Left kidney (tissue), 8 donors: ENCODE measurements at places on chromosomes 2 and 18.
A peak's percentile ranks its signal among the peaks of the same experiment; 100 is the strongest.

- DNase-seq = no peak
These were observed 76.3 kb downstream of the STPG4 start for GRCh38 chr2:47078541-47079482.

DNA sequence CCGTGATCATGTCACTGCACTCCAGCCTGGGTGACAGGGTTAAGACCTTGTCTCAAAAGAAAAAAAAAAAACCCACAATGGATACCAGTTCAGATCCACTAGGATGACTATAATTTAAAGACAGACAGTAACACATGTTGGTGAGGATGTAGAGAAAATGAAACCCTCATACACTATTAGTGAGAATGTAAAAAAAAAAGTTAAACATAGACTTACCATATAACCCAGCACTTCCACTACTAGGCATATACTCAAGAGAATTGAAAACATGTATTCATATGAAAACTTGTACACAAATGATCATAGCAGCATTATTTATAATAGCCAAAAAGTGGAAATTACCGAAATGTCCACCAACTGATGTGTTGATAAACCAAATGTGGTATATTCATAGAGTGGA, 48.7 kb downstream of the KIF3C start:
- no peak for DNase-seq

GRCh38 chr2:209424781-209425470, 1.1 kb downstream of the MAP2 start:
- DNase-seq = peak; percentile 18

- no peak for DNase-seq
These were observed 5.8 kb upstream of the CCDC88A start for GRCh38 chr2:55425431-55425831.

GRCh38 chr2:29057006-29057405, 17.3 kb downstream of the PCARE start:
- no peak for DNase-seq

- DNase-seq = no peak
These were observed 1023.0 kb upstream of the ACVR2A start for GRCh38 chr2:146821836-146822316.
